ENCODE measurements at places on chromosomes 1 and 21.

GRCh38 chr1:2046174-2046917 lies 3.9 kb upstream of the PRKCZ start:
- DNase-seq, result peak; percentile 31

DNA sequence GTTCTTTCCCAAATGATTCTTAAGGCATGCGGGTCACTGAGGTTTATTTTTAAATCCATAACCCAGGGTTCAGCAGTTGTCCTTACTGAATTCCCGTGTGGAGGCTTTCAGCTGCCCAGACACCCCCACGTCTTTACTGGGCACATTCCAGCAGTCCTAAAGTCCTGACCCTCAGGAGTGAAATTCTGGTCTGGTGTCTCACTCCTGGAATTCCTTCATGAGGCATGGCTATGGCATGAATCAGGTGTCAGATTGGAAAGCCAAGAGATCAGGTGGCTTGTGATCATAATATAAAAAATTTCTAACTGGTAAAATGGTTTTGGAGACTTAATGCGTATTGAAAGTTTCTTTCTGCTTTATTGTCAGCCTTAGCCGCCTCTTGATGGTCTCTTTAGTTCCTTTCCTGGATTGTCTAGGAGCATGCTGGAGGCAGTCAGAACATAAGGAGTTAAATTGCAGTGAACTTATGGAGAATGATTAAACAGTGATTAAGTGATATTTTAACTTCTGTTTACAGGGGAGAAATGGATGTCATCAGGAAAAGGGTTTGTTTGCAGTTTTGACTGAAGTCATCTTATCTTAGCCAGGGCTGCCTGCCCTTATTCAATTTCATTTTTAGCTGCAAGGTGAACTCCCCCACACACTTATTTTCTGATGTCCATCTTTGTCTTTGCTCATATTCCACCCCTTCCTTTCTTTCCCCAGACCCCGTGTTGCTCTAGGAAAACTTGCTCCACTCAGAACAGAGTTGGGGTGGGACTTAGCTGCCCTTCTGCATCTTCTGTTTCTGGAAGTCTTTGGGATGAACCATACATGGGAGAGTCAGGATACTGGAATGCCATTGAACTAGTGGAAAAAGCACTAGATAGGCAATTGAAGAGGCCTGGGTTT lies 25.7 kb upstream of the MACF1 start:
- no peak for DNase-seq

DNA sequence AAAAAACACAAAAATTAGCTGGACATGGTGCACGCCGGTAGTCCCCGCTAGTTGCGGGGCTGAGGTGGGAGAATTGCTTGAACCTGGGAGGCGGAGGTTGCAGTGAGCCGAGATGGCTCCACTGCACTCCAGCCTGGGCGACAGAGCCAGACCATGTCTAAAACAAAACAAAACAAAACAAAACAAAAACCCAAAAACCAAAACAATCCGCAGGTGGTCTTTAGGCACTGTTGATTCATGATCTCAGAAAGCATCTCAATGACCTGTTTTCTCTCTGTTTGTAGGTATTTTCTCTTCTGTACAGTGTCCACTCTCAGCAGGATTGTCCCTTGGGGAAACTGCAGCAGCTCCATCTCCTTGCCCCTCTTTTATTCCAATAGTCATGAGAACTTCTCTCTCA lies 74.9 kb upstream of the ADGRL2 start:
- DNase-seq, result no peak

GRCh38 chr21:38261851-38262250 lies 5.1 kb downstream of the KCNJ15 start:
- DNase-seq, result no peak

DNA sequence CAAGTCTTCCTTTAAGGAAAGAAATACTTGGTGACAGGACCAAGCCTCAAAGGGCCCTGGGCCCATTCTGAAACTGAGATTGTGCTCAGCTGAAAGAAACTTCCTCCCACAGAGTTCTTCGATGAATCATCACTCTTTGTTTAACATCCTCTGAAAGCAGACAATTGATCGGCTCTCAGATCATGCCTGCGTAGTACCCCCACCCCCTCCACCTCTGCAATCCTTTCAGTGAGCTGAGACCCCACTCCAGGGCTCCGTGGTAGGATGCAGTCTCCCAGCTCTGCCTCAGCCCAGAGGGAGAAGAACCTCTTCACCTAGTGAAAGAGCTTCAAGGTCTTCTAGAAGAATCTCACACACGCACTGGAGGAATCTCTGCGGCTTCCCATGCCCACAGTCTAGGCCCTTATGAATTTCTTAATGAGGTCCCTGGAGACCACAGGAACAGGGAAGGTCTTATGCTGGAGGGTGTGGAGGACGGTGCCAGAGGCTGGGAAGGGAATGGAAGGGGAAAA lies 104.9 kb upstream of the SOD1 start:
- no peak for DNase-seq

- DNase-seq, result no peak
Observed at GRCh38 chr21:39911286-39912199, 44.3 kb downstream of the PCP4 start.

- no peak for DNase-seq
Observed at GRCh38 chr1:39642796-39643195, 3.4 kb upstream of the HEYL start.

- DNase-seq, result no peak
Observed at GRCh38 chr1:197771904-197772556, 3.2 kb downstream of the DENND1B start.

DNA sequence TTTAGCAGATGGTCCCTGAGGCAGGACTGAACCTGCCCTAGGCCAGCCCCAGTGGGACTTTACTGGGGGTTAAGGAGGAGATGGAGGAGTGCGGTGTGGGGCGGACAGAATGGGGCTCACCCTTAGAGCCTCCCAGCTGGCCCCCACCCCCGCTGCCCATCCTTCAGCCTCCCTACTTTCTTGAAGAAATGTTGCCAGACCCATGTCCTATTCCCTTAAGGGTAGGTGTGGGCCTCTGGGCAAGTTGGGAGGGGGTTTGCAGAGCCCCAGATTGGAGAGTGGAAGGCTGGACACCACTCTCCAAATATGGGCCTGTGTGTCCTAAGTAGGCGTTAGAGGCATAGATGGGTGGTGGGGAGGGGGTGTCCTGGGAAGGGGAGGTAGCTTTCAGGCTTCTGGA lies 19.2 kb upstream of the EPS8L3 start:
- DNase-seq, result no peak

DNA sequence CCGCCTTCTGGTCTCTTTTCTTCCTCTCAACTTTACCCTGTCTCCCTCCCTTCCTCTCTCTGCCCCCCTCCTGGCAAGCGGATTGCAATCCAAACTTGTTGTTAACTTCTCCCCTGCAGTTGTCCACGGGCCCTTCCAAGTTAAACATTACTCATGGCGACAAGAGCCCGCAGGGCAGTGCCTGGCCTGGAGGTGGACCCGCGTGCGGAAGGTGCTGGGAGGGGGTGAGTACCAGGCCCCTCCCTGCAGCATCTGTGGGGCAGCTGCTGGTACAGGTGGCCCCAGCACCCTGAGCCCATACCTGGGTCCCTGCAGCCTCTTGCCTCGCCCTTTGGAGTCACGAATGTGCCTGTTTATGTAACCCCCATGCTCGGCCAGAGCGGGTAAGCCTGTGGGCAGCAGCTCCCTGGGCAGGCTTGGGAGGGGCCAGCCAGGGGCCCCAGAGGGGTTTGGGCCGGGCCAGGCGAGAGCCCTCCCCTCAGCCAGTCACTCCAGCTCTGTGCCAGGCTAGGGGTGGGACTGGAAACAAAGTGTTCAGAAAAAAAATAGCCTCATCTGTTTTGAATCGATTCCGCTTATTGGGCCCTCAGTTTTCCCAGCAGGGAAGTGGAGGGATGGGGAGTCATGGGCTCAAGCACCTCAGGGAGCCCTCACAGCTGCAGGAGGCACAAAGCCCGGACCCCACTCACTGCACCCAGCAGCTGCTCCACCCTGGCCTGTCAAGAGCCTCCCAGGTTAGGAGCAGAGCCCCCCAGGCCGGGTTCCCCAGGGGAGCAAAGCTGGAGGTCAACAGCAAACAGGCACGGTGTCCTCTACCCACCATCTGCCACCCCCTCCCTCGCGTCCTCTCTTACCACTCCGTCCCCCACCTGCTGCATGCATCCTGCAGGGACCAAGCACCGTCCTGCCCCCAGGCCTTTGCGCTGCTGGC lies 14.0 kb upstream of the FAAP20 start:
- DNase-seq, result no peak

- DNase-seq, result no peak
Observed at GRCh38 chr1:196732526-196732925, 42.1 kb upstream of the CFHR3 start.

- no peak for DNase-seq
Observed at GRCh38 chr1:222334026-222334680, 213.8 kb downstream of the HHIPL2 start.

DNA sequence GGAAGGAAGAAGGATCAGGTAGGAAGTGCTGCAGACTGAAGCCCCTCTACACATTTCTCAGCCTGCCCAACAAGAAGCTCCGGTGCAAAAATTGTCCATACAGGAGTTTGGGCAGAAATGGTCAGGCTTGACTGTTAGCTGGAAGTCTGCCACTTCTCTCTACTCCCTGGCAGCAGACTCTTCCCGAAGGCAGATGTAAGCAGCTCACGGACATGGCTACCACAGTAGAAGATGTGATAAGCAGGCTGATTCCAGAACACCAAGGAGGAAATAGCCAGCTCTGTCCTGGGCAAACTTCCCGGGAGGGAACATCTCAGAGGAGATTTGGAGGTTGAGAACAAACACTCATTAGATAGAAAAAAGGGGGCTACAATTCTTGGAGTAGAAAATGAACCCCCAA lies 52.6 kb downstream of the TRABD2B start:
- no peak for DNase-seq

- DNase-seq, result no peak
Observed at GRCh38 chr1:6898974-6899539, 113.8 kb downstream of the CAMTA1 start.

- DNase-seq, result no peak
Observed at GRCh38 chr1:62599044-62599443, 1.7 kb downstream of the ANGPTL3 start.

DNA sequence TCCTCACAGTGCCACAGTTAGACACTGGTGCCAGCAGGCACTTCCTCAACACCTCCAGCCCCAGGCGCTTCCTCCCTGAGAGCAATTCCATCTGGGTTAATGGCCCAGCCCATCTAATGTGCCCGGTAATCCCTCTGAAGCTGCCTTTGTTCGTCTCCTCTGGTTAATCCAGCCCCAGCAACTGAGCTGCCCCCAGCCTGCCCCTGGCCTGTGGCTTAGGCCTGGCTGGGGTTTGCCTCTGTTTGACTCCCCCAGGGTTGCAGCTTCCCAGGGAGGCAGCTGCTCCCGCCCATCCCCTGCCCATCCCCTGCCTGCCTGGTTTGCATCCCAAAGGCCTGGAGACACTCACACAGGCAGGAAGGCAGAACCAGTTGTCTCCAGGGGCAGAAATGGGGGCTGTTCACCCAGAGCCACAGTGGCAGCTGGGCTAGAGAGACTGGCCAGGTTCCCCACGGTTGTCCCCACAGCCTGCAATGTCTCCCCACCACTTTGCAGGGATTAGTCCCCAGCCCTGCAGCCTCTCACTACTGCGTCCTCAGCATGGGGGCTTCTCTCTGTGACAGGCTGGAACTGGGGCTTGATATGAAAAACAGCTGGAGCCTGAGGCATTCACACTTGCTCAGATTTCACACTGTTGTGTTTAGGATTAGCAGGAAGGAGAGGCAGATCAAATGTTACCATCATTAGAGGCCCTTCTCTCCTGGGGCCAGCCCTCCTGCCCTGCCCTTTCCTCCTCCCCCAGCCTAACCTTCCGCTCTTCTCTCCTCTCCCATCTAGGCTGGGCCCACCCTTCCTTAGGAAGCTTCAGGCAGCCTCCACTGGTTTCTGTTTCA lies 120.2 kb downstream of the TLR5 start:
- DNase-seq, result no peak

DNA sequence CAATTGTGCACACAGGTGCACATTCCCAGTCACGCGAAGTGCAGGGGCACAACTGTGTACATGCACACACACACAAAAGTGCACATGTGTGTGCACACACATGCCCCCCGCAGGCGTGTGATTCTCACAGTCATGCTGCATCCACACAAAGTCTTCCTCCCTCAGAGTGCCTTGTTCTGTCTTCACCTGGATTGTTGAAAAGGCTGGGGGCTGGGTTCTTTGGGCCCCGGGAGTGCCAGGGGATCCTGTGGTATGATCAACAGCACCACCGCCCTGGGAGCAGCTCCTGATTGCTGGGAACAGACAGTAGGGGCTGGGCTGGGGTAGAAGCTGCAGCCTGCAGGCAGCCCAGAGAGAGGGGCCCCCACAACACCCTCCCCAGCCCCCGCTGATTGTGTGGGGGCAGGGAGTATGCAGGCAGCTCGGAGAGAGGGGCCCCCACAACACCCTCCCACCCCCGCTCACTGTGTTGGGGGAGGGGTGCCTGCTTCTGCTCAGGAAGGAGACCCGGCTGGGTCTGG lies 3.4 kb downstream of the COL18A1 start:
- no peak for DNase-seq

- no peak for DNase-seq
Observed at GRCh38 chr1:44591381-44591780, 82.9 kb downstream of the TMEM53 start.

GRCh38 chr1:86419277-86419903 lies 4.6 kb upstream of the CLCA2 start:
- no peak for DNase-seq

DNA sequence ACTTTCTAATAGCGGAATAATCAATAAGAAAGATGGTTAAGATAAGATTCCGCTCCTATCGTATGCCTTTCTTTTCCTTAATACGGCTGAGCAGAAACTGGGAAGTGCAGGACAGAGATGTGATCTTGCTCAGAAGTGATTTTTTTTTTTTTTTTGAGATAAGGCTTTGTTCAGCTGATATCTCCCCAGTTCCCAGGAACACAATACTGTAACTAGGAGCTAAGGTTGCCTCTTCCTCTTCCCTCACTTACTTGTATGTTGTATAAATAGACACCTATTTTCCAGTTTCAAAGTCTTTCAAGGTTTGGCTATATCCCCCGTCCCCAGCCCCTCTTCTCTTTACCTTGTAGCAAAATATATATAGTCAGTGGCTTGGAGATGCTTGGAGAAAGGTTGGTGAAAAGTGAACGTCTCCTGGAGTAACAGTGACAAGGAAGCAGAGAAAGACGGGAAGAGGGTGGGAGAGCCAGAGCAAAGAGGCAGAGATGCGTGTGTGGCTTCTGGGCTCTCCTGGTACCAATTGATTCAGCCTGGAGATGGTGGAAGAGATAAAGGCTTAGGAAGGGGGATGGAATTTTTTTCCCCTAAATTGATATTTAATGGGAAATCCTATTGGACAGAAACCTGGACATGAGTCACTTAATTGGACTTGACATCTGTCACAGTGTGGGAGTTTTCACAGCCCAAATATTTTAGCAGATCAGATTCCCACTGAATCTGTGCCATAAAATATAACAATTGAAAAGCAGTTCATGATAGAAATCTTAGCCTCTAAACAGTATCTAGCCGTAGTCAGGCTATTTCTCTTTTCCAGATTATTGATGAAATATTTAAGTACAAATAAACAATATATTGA lies at the start of gene NHLH2:
TSS of gene NHLH2 (minus strand) at position 522 of the 856 bp plus-strand sequence. CDS start 2,754 bp downstream, outside the sequence.
- no peak for DNase-seq

GRCh38 chr1:47763591-47764171 lies 233.5 kb downstream of the TRABD2B start:
- DNase-seq, result no peak

- DNase-seq, result no peak
Observed at GRCh38 chr1:180851995-180852887, 60.5 kb upstream of the KIAA1614 start.

- no peak for DNase-seq
Observed at GRCh38 chr1:23661887-23662286, 29.7 kb upstream of the RPL11 start.

GRCh38 chr1:212488436-212489283 lies 55.9 kb downstream of the NENF start:
- DNase-seq, result no peak
